ENCODE measurements at places on chromosomes 11 and 22.

- DNase-seq: no peak
Measured at GRCh38 chr11:11244470-11245080, 108.5 kb downstream of the CSNK2A3 start.

DNA sequence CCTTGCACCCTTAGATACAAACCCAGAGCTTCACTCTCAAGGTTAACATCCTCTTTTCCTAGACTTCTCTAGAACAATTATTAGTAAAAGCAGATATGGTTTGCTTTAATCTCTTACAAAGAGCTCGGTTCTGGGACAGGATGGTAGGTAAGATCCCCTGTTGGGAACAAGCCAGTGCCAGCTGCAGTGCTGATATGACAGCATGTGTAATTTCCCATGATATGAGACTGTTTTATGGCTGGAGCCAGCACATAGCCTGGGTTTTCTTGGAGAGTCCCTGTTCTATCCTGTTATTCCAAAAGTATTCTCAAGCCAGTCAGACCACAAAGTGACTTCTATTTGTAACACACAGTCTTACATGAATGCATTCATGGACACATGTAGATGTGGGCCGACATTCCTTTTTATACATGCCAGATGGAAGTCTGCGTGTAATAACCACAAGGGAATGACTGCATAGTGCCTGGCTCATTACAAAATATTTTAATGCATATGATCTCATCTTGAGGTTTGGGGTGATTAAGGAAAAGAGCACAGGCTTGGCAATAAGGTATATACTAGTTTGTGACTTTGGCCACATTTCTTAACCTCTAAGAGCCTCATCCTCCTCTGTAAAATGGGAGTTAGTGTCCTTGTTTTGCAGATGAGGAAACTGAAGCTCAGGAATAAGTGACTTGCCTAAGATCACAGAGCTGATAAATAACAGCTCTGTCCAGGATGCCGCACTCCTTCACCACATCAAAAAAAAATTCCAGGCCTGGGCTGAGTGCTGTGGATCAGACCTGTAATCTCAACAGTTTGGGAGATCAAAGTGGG, 21.8 kb downstream of the CLMP start:
- DNase-seq: no peak

DNA sequence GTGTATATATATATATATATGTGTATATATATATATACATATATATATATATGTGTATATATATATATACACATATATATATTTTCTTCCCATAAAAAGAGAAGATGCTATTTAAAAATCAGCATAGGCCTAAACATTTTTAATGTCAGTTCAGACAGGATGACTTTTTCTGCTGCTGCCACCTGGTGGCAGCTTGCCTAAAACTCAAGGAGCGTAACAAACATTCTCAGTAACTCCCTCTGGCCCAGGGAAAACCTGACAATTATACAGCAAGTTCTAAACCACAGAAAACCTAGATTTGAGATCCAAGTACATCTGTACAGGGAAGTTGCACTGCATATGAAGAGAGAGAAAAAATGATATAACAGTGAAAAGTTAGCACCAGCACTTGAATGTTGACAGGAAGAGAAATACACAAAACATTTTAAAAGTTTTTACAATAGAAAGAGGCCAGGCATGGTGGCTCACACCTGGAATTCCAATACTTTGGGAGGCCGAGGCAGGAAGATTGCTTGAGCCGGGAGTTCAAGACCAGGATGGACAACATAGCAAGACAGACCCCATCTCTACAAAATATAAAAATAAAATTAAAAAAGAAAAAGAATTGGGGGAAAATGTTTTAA, 16.6 kb downstream of the OR8A1 start:
- DNase-seq: no peak

- DNase-seq: no peak
Measured at GRCh38 chr11:44531636-44532035, 33.8 kb upstream of the CD82 start.

- no peak for DNase-seq
Measured at GRCh38 chr11:69572861-69573260, 68.1 kb upstream of the CCND1 start.

- no peak for DNase-seq
Measured at GRCh38 chr11:12091956-12092558, 18.3 kb upstream of the MICAL2 start.

- no peak for DNase-seq
Measured at GRCh38 chr22:50606165-50606945, 5.8 kb downstream of the MAPK8IP2 start.

DNA sequence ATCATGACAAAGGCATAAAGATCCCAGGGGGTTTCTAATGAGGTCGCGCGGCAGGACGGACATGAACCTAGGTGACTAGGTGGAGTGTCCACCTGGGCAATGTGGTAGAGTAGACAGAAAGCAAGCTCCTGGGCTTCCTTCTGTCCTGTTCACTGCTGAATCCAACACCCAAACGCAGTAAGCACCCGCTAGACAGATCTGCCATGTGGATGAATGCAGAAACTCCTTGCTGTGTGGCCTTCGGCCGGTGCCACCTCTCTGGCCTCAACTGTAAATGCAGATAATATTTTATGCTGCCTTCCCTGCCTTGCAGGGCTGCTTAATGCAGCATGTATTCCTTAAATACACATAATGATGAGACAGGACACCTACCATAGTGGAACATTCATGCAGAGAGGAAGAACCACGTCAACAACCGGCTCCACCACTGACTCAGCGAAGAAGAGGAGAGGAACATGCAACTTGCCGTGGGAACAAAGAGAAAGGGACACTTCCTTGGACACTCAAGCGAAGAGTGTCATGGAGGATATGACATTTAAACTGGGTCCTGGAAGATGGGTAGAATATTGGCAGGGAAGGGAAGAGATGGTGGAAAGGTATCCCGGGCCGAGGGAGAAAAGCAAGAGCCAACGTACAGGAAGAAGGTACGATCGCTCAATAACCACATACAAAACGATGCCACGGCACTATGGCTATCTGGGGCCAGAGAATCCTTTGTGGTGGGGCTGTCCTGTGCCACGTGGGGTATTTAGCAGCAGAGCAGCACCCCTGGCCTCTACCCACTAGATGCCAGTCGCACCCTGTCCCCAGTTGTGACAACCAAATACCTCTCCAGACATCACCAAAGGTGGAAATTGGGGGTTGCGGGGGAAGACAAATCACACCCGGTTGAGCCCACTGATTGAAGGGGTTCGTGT, 30.8 kb downstream of the MYH9 start:
- no peak for DNase-seq

DNA sequence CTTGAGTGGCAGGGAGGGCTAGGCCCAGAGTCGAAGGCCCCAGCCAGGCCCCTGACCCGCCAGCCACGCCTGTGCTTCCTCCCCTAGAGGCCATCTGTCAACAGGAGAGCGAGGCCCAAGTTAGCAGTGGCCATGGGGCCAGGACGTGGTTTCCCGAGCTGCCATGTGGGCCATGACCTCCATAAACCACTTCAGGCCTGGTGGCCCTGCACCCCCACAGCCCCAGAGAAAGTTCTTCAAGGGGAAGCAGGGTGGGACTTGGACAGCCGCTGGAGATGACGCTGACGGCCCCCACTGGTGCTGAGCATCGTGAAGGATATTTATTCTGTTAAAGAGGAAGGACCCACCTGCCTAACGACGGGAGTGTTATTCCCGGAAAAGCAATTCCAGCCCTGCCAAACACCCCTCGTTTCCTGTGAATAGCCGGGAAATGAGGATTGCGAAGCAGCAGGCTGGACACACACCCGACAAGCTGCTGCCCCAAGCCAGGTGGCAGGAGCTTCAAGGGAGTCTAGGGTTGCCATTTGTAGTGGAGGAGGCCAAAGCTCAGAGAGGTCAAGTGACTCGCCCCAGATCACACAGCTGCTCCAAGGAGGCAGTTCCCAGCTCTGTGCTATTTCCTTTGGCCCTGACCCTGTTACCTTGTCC, 12.8 kb downstream of the PRR5 start:
- no peak for DNase-seq

DNA sequence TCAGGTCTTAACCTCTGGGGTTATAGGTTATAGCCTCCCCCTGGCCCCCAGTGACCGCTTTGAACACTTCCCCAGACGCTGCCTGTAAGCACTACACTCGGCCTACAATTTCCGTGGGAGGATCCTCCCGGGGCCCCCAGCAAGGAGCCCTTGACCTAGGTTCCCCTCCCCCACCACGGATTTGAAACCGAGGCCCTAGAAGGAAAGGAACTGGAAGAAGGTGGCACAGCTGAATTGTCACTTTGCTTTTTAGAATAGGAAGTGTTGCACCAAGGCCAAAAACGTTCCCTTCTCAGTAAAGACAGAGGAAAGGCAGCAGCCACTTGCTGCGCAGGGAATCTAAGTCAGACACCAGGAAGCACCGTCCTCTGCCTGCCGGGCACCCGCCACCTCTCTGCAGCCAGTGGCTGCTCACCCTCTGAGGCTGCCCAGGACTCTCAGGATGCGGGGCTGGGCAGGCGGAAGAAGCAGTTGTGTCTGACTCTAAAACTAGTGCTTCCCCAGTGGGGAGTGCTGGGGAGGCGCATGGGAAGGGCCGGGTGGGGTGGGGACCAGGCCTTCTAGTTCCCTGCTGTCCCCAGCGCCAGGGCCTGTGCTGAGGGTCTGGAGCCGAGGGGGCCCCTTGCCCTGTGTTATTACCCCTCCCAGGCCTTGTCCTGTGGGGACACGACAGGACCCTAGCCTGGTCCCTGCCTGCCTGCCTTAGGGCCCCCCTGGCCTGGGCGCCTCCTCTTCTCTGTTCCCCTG, 7.9 kb upstream of the FLRT1 start:
- DNase-seq: no peak

GRCh38 chr11:71252770-71253730, 673 bp upstream of the SHANK2 start:
- no peak for DNase-seq

DNA sequence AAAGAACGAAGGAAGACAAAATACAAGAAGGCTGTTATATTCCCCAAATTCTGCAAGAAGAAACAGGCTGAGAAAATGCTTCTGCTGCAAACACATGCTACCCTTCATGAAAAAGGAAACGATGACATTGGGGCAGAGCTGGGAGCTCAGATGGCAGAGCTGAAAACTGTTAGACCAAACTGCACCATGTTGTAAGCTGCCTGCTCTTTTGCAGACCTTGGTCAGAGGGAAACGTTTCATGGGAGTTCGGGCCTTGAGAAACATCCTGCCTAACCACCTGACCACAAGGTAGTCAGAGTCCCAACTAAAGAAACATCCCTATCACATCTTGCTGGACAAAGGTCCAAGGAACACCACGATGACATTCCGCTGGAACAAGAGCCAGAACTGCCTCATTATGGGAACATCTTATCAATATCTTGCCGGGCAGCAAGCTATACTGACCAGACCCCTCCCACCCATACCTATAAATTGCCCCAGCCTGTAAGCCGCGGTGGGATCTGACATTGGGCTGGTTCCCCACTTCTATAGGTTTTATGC, 110.7 kb upstream of the CTSC start:
- no peak for DNase-seq

DNA sequence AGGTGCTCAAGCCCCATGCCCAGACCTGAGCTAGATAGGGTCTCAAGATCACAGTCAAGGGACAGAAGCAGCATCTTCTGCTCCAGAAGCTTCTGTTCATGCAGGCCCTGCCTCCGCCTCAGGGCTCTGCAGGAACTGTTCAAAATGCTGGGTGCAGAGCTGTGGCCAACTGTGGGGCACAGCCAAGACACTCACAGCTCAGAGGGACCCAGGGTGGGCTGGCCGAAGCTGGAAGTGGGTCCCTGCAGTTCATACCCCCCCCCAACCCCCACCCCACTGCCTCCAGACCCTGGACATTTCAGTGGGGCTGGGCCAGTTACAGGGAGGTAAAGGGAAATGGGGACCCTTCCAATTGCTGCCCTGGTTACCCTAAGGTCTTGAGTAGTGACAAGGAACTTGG, 129.0 kb downstream of the CRYBB2 start:
- no peak for DNase-seq

GRCh38 chr11:11612439-11612838, 9.4 kb downstream of the GALNT18 start:
- no peak for DNase-seq

DNA sequence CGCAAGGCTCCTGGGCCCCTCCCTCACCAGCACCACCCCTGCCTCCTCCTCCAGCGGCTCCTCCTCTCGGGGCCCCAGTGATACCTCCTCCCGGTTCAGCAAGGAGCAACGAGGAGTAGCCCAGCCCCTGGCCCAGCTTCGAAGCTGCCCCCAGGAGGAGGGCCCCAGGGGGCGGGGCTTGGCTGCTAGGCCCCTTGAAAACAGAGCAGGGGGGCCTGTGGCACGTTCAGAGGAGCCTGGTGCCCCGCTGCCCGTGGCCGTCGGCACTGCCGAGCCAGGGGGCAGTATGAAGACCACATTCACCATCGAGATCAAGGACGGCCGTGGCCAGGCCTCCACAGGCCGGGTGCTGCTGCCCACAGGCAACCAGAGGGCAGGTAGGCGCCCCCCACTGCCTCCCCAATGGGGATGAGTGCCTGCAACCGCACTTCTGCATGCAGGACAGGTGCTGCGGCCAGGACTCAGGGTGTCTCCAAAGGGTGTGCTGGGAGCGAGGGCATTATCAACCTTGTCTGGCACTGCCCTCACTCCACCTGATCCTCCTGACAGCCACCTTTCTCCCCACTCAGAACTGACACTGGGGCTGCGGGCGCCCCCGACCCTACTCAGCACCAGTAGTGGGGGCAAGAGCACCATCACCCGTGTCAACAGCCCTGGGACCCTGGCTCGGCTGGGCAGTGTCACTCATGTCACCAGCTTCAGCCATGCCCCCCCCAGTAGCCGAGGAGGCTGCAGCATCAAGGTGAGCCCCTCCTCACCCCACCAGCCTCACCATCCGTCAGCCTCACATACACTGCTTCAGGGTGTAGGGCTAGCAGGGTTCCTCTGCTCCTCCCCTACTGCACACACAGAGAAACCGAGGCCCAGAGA, 10.2 kb downstream of the SMTN start:
- DNase-seq: no peak

DNA sequence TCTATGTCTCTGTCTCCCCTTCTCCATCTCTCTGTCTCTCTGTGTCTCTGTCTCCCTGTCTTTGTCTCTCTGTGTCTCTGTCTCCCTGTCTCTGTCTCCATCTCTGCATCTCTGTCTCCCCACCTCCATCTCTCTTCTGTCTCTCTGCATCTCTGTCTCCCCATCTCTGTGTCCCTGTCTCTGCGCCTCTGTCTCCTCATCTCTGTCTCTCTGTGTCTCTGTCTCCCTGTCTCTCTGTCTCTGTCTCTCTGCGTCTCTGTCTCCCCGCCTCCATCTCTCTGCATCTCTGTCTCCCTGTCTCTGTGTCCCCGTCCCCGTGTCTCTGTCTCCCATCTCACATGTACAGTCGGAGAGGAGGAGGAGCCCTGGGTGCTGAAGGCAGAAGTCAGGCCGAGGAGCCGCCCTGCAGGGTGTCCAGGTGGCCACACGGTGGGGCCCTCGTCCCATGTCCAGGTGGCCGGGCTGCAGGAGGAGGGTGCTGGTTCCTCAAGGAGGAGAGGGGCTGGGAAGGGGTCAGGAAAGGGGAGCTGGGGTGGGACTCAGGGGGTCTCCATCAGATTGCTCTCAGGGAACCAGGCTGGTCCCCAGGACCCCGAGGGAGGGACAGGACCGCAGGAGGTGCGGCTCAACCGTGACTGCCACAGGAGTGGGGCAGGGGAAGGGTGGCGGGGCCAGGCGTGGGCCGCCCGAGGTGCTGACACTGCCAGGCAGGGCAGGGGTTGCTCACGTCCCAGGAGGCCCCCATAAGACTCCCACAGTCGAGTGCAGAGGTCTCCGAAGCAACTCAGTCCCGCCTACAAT, 25.6 kb upstream of the TH start:
- peak; percentile 44 for DNase-seq

GRCh38 chr22:20807315-20807752, 33.4 kb downstream of the SERPIND1 start:
- DNase-seq: no peak

- peak; percentile 60 for DNase-seq
Measured at GRCh38 chr11:61082062-61082870, 20.0 kb upstream of the CD5 start.

- DNase-seq: no peak
Measured at GRCh38 chr11:68498903-68499883, 38.6 kb downstream of the PPP6R3 start.

Measured in T-helper 2 cell (primary cell).